ENCODE measurements at places on chromosomes 3 and 15. TPM values are rescaled to one million over a fixed set of nuclear protein-coding genes. Genes with fewer than 3 reads are reported as not detected.
A peak's percentile ranks its signal among the peaks of the same experiment; 100 is the strongest.

Gene MESP2
- total RNA-seq, result not detected

- H3K36me3 ChIP-seq, result no peaks in the 10 kb centered on the region
- no peak for DNase-seq
- no peaks in the 10 kb centered on the region for H3K4me1 ChIP-seq
- no peaks in the 10 kb centered on the region for H3K27me3 ChIP-seq
- H3K27ac ChIP-seq, result no peak overlapping the region
These were observed 4.6 kb upstream of the RUVBL1 start for GRCh38 chr3:128128251-128128650.

DNA sequence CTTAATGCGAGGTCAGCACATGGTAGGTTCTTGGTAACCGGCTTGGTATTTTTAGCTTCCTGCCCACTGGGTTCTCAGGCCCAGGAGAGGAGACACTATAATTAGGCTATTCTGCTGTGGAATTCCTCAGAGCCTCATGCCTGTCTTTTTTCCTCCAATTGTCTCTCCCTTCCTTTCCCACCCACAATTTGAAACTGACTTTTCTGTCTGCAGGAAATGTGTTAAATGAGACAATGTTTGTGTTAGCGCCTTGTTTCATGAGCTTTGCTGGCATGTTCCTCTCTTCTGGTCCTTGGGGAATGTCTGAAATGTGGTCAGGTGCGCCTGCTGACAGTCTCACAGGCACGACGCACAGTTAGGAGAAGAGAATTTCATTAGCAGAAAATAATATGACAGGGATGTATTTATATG, 223.6 kb upstream of the CTNNB1 start:
- DNase-seq, result no peak
- H3K4me1 ChIP-seq, result peaks cover 14% of the 10 kb centered on the region
- no peak overlapping the region for H3K4me3 ChIP-seq
- no peaks in the 10 kb centered on the region for H3K27me3 ChIP-seq
- peak overlapping the region; percentile 48 for H3K27ac ChIP-seq

Gene IMP3
- 144 TPM for total RNA-seq

Gene SERINC4
- total RNA-seq, result not detected

GRCh38 chr3:79361748-79362378, 405.9 kb downstream of the ROBO1 start:
- H3K27me3 ChIP-seq, result no peaks in the 10 kb centered on the region
- H3K27ac ChIP-seq, result no peak overlapping the region
- H3K4me1 ChIP-seq, result no peaks in the 10 kb centered on the region
- H3K4me3 ChIP-seq, result no peak overlapping the region
- H3K36me3 ChIP-seq, result no peaks in the 10 kb centered on the region
- DNase-seq, result no peak

Gene PLA2G4D
- total RNA-seq, result not detected

DNA sequence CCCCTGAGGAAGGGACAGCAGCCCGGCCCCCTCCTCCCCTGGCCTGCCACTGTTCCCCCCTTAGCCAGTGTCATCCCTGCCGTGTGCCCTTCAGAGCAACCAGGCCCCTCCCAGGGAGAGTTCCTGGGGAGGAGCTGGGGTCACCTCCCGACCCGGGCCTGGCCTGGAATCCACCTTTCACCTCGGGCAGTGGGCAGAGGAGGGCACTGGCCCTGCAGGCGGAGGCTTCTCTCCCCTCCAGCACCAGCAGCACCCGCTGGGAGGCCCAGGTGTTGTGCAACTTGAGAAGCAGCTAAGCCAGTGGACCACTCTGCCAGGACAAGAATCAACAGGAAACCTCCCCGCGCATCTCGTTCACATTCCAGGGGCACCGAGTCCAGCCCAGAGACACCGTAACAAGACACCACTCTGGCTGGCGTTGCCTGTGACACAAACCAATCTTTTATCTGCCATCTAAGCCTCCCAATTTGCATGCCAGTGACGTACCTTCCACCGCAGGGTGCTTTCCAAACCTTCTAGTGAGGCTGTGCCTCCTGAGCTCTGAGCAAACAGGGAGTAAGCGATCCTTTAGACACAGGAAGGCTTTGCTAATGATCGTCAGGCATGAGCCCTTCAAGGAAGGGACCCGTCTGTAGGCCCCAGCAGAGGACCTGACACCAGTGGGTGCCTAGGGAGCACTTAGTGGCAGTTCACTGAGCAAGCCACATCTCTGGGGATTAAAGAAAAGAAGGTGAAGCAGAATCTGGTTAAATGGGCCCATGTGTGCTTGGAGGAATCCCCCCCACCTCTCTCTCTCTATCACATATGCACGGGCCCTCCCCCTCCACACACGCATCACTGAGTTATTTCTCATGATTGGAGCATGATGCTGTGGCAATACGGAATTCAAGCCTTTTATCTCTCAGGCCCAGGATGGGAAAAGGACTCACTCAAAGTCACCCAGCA, 98.9 kb upstream of the TLE3 start:
- H3K4me1 ChIP-seq, result peaks cover 10% of the 10 kb centered on the region
- H3K36me3 ChIP-seq, result no peaks in the 10 kb centered on the region
- peak overlapping the region; percentile 84 for H3K27ac ChIP-seq
- no peaks in the 10 kb centered on the region for H3K27me3 ChIP-seq

- no peak for DNase-seq
- no peak overlapping the region for H3K27ac ChIP-seq
- no peaks in the 10 kb centered on the region for H3K27me3 ChIP-seq
- H3K4me1 ChIP-seq, result no peaks in the 10 kb centered on the region
These were observed 596.7 kb downstream of the TUSC7 start for GRCh38 chr3:117306299-117306698.

DNA sequence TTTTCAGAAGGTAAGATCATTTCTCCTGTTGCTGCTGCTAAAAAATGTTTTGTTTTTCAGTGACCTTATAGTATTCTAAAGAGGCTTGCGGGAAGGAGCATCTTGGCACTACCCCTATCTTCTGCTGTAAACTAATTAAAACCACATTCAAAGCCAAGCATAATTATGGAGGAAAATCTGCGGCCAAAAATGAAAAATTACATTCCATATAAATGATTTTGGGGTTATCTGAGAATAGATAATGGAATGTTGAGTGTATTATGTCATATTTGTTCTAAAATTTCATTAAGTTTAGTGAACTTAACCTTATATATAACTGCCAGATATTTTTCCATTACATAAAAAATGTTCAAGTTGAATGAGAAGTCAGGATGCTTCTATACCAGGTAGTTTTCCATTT, 170.4 kb upstream of the TMC3 start:
- no peak for DNase-seq
- H3K27ac ChIP-seq, result no peak overlapping the region
- H3K4me1 ChIP-seq, result no peaks in the 10 kb centered on the region
- H3K36me3 ChIP-seq, result no peaks in the 10 kb centered on the region
- no peaks in the 10 kb centered on the region for H3K27me3 ChIP-seq

Gene MAN2A2
- total RNA-seq, result 38.2 TPM

Gene CHDH
- 2.9 TPM for total RNA-seq

- no peaks in the 10 kb centered on the region for H3K36me3 ChIP-seq
- DNase-seq, result no peak
- H3K27me3 ChIP-seq, result no peaks in the 10 kb centered on the region
- no peak overlapping the region for H3K4me3 ChIP-seq
- H3K27ac ChIP-seq, result no peak overlapping the region
- H3K4me1 ChIP-seq, result no peaks in the 10 kb centered on the region
These were observed 199.8 kb downstream of the UBE2E2 start for GRCh38 chr3:23402728-23403492.

Gene SV2B
- 4.9 TPM for total RNA-seq

- peaks cover 9% of the 10 kb centered on the region for H3K36me3 ChIP-seq
- no peaks in the 10 kb centered on the region for H3K27me3 ChIP-seq
- no peak overlapping the region for H3K4me3 ChIP-seq
- DNase-seq, result no peak
- H3K27ac ChIP-seq, result no peak overlapping the region
These were observed 22.4 kb upstream of the CELF6 start for GRCh38 chr15:72342385-72342784.

- no peaks in the 10 kb centered on the region for H3K4me1 ChIP-seq
- no peak overlapping the region for H3K4me3 ChIP-seq
- no peak for DNase-seq
- no peaks in the 10 kb centered on the region for H3K27me3 ChIP-seq
- no peak overlapping the region for H3K27ac ChIP-seq
These were observed 127.5 kb upstream of the TOPAZ1 start for GRCh38 chr3:44114142-44114541.

- no peak overlapping the region for H3K27ac ChIP-seq
- H3K36me3 ChIP-seq, result no peaks in the 10 kb centered on the region
- no peaks in the 10 kb centered on the region for H3K27me3 ChIP-seq
- DNase-seq, result no peak
- no peaks in the 10 kb centered on the region for H3K4me1 ChIP-seq
These were observed 33.2 kb upstream of the ACP3 start for GRCh38 chr3:132283916-132284405.

DNA sequence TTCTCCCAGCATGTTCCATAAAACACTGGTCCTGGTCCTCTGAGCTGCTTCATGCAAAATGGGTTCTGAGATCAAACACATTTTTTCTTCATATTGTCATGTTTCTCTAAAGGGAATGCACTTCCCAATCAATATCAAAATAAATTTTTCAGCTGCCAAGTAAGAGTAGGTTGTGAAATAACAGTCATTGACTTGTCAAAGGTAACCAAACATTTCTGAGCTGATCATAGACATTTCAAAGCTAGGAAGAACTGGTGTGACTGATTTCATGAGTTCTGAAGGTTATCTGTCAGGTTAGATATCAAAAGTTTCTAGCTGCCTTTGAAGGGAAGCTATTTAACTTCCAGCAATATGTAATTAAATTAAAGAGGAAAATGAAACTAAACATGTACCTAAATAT, 770.9 kb downstream of the TBL1XR1 start:
- no peak overlapping the region for H3K4me3 ChIP-seq
- no peak overlapping the region for H3K27ac ChIP-seq
- H3K27me3 ChIP-seq, result no peaks in the 10 kb centered on the region

Gene GRAMD2A
- total RNA-seq, result 0.16 TPM

DNA sequence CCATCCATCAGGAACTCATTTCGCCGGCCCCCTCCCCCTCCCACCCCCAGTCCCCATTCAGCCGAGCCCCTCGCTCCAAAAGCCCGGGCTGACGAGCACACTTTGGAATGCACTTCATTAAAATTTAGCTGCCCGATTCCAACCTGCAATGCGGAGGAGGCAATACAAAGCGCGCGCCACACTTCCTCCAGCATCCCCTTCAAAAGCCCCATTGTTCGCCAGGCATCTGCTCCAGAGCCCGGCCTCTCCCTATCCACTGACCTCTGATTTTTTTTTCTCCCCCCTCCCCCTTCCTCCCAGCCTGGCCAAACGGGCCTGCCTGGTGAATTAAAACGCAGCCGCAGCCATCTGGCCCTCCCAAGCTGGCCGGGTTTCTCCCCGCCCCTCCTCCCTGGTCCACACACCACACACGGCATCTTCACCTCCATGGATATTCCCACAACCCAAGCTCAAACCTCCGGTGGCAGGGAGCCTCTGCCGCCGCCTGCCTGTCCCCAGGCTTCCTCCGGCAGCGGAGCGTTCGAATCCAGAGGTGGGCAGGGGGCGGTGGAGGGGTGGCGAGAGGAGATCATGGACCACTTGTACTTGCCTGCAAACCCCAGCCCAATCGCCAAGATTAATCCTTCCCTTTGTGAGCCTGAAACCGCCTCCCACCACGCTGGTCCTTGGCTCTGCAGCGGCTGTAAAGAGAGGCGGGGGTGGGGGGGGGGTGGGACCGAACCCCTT, 441.3 kb downstream of the MAGI1 start:
- peak overlapping the region; percentile 12 for H3K27ac ChIP-seq
- peak overlapping the region; percentile 43 for H3K4me3 ChIP-seq
- H3K27me3 ChIP-seq, result no peaks in the 10 kb centered on the region
- peaks cover 4% of the 10 kb centered on the region for H3K4me1 ChIP-seq

DNA sequence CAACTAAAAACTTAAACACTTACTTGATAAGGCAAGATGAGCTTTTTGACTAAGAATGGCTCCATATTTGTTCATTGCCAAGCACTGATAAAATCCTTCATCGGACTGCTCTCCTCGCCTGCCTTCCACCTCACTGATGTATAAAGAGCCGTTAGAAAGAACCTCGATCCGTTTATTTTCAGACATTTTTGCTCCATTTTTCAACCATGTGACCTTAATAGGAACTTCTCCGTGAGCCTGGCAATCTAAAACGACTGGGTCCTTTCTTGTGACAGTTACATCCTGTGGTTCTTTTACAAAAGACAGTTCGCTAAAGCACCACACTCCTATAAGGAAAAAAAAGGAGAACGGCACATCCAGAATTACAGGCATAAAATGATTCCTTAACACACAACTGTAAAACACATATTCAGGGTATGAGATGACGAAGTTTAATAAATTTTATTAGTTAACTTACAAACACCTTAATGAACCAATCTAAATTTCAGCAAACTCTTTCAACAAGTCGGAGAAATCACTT, 2.5 kb downstream of the PRTG start:
- no peaks in the 10 kb centered on the region for H3K4me1 ChIP-seq
- no peak overlapping the region for H3K4me3 ChIP-seq

DNA sequence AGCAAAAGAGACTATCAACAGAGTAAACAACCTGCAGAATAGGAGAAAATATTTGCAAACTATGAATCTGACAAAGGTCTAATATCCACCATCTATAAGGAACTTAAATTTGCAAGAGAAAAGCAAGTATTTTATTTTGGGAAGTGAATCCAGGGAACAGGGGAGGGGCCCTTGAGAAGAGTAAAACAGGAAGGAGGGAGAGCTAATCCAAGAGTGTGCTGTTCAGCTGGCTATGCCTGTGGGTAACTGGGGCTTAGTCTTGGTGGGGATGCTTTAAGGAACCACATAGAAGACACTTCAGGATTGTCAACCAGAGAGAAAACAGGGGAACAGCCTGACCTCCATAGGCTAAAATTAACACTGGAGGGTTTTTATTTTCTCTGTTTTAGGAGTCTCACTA, 3.9 kb upstream of the HHLA2 start:
- no peaks in the 10 kb centered on the region for H3K27me3 ChIP-seq
- H3K4me1 ChIP-seq, result no peaks in the 10 kb centered on the region
- H3K36me3 ChIP-seq, result no peaks in the 10 kb centered on the region
- no peak for DNase-seq
- no peak overlapping the region for H3K27ac ChIP-seq

DNA sequence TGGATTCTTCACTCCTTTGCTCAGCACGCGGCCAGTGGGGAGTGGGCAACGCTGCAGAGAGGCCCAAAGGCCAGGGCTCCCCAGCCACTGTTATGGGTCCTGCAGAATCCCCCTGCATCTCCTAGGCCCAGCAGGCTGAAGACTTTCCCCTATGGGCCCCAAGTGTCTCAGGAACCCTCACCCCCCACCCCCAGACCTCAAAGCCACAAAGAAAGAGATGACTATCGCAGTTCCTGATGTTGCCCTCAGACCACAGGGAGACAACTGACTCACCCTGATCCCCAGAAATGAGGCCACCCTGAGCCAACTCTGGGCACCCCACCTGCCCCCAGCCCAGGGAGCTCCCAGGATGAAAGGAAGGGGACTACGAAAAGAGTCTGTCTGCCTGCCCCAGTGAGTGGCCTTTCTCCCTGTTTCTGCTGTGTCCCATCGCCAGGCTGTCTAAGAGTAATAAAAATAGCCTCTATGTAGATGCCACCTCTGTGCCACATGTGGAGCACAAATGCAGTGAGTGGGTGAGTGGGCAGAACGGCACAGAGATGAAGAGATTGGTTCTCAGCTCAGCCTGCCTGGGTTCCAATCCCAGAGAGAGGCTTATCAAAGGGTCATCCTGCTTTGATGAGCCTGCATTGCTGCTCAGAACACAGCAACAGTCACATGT, 283.0 kb downstream of the UACA start:
- H3K4me1 ChIP-seq, result no peaks in the 10 kb centered on the region
- no peak for DNase-seq
- no peak overlapping the region for H3K27ac ChIP-seq
- H3K36me3 ChIP-seq, result no peaks in the 10 kb centered on the region
- H3K27me3 ChIP-seq, result no peaks in the 10 kb centered on the region

Gene KLHL40
- total RNA-seq, result not detected
